ENCODE measurements at places on chromosomes 12 and 14.

GRCh38 chr12:28172434-28173030 is 17.7 kb upstream of the CCDC91 start:
- DNase-seq, result no peak

DNA sequence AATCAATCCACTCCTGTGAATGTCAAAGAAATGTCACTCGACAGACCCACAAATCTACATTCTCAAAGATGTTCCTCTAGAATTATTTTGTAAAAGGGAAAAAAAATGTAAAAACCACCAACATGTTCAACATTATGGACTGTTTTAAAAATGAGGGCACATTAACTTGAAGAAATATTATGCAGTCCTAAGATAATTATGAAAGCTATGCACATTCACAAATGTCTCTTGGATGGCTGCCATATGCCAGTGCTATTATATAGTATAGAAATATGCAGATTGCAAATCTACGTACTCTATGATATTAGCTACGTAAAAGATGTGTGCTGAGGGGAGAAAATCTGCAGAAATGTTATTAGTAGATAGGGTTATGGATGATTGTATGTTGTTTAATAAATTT is 334.2 kb downstream of the BMP4 start:
- DNase-seq, result no peak

DNA sequence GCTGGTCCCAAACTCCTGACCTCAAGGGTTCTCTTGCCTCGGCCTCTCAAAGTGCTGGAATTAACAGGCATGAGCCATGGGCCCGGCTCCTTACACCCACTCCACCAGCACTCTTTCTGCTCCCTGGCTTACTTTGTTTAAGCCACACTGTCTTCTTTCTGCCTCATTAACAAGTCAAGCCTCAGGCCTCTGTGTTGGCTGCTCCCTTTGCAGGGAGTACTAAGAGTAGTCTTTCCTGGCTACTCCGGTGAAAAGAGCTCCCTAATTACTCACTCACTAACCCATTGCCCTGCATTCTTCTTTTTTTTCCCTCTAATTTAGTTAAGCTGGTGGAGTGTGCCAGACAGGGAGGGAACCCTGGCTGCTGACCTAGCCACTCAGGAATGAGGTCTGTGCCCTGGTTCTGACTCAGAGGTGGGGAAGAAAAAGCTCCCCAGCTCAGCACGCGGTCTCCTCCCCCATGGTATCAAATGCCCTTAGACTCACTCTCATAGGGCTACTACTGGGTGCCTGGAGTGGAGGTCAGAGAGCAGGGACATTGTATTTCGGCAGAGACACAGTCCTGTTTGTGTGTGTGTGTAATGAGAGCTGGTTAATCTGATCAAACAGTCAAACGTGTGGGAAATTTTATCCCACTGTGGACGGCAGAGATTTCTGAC is 19.8 kb downstream of the GALNT6 start:
- DNase-seq, result no peak

GRCh38 chr14:50801706-50802105 is 29.3 kb downstream of the NIN start:
- DNase-seq, result no peak

DNA sequence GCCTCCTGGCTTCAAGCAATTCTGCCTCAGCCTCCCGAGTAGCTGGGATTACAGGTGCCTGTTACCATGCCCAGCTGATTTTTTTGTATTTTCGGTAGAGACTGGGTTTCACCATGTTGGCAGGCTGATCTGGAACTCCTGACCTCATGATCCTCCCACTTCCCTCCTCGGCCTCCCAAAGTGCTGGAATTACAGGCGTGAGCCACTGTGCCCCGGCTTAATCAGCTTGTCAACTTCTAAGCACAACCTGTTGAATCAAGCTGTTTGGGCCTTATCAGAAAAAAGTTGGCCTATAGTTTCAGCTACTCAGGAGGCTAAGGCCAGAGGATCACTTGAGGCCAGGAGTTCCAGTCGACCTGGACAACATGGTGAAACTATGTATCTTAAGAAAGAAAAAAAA is 7.9 kb downstream of the MARK3 start:
- DNase-seq, result no peak

DNA sequence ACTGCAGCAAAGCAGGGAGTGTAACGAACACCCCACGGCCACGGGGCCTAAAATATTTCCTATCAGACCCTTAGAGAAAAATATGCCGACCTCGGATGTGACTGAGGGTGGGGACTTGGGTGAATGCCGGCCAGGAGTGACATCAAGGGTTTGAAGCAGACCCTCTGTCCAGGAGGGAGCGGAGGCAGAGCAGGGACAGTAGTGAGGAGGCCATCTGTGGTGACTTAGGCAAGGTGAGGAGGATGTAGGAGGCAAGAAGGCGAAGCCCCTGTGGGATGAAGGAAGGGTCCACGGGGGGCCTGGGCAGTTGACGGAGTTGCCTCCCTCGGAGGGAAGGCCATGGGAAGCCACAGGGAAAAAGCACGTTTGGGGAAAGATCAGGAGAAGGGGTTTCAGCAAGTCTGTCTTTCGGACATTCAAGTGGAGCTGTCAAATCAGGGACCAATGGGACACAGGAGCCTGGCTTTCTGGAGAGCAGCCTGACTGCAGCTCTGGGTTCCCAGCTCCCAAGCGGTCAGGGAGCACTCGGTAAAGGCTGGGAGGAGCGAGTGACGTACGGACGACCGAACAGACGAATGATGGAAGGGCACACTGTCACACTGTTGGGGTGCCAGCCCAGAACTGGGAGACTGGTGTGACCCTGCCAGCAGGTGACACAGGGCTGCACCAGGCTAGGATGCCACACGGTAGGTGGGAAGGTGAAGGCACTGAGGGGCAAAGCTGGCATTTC is 74.3 kb downstream of the MOK start:
- no peak for DNase-seq

DNA sequence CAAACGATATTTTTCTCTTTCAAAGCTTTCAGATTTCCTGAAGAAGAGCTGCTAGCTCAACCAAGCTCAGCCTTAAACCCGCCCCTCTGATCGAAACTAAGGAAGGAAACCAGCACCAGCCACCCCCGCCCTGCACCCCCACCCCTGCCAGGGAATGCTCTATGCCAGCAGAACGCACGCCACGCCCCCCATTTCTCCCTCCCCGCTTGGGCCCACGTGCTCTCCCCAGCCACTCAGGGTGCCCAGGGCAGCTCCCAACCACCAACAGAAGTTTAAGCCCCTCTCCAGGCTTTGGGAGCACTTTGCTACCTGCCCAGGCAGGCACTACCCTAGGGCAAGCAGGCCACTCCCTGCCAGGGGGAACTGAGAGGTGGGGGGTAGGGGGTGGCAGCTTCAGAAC is 18.8 kb upstream of the KRT78 start:
- no peak for DNase-seq

- no peak for DNase-seq
Measured at GRCh38 chr14:99706107-99706900, 22.2 kb downstream of the CYP46A1 start.

DNA sequence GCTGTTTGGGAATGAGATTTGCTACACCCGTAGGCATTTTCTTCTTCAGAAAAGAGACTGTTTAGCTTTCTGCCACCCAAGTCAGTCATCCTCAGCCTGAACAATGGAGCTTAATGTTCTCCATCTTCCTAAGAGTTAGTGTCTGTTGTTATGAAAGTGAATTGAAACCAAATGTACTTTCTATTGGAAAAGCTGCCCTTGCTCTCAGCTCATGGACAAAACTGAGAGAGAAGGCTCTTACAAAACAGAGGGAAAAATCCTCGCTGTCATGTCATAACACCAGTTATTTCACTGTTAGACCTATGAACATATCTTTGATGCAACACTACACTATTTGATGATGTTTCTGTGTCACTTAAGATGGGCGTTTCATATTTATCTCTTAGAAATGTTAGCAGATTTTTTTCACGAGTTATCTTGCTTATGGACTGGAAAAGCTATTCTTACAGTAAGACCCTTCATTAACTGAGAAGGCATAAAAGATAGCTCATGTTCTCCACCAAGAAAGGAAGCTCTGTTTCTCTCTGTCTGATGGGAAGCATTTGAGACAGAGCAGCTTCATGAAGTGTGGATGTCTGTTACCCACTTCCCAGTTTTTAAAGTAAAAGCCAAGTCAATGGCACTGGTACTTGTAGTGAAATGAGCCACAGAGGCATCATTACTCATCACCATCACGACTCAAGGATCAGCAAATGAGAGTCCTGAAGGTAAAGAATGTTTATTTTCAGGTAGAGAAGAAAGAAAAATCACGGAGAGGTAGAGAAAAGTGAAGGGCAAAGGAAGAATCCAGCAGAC is 483.9 kb downstream of the ZFP36L1 start:
- DNase-seq, result no peak

DNA sequence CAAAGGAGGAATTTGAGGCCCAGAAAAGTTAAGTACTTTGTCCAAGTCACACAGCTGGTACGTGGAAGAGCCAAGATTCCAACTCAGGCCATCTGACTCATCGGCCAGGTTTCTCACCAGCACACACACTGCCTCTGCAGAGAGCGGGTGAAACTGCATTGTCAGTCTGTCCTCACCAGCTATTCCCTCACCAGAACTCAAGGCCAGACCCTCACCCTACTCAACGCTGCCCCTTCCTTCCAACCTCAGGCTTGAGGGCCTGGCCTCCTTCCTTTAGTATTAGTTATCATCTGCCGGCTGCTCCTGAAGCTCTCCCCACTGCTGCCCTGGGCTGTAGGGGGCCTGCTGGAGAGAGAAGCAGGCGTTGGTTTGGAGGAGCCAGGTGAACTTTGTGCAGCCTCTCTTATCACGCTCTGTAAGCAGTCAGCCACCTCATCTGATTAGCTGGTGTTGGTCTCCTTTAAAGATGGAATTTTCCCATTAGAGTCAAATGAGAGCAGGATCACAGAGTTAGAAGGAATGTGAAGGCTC is 16.6 kb upstream of the PLEK2 start:
- DNase-seq, result no peak

- no peak for DNase-seq
Measured at GRCh38 chr14:81450100-81450531, 50.0 kb upstream of the STON2 start.

All from activated CD8-positive, alpha-beta memory T cell treated with anti-CD3 and anti-CD28 coated beads for 48 hours (primary cell).